ENCODE measurements at places on chromosomes 11 and 22.

DNA sequence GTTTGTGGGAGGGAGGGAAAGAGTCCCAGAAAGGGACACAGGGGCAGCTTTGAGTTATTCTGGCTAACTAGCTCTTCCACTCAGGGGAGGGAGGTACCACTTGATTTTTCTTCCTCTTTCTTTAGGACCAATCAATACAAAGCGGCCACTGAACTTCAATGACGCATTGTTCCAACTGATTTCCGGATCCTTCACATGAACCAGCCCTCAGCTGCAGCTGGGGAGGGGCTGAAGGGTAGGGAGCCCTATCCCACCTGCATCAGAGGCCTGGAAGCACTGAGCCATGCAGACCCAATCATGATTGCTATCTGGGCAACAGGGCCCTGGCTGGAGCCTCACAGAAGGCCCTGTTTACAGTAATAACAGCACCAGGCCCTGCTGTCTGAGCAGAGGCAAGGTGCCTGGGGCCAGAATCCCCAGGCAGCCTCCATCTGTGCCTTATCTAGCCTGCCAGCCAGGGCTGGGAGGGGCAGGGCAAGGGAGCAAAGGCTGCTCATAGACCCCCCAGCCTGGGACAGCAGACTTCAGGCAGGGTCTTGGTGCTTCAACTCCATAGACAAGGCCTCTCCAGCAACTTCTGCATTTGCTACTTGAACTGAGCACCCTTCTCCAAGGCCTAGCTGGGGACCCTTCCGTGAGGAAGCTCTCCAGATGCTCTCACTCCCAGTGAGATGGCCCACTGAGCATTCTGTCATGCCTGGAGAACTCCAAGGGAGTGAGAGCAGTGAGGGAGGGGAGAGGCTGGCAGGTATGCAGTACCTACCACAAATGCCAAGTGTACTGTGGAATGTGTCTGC is 22.5 kb downstream of the CLPB start:
- DNase-seq, result no peak

- DNase-seq, result no peak
Observed at GRCh38 chr22:19520566-19521305, 3.5 kb downstream of the CLDN5 start.

DNA sequence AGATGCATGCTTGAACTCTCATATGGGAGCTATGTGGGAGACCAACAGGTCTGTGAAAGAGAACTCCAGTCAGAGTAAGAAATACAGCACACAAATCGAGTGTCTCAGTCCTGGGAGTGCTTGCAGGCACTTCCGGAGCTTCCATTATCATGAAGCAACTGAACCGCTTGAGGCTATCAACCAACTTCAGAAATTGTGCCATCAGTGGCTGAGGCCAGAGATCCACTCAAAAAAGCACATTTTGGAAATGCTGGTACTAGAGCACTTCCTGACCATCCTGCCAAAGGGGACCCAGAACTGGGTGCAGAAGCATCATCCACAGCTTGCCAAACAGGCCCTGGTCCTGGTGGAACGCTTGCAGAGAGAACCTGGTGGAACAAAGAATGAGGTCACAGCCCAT is 33.4 kb downstream of the GAB2 start:
- no peak for DNase-seq

DNA sequence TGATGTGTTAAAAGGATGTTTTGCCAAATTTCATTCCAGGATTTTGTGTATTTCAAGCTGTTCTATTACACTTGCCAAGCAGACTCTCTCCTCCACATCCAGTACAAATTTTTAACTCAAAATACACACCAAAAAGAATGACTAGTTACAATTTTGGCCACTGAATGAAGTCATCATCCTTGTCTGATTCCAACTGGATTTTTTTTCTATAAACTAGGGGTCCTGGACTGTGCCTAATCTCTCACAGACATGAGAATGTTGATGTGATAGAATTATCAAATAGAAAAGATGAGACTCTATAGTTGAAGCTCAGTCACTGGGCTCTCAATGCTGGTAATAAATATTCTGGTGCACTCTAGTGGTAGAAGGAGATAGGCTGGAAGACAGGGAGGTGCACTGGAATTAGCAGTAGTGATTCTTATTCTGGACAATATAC is 85.8 kb downstream of the FANCF start:
- DNase-seq, result no peak
